Activated CD4-positive, alpha-beta T cell treated with anti-CD3 and anti-CD28 coated beads, Interleukin-2, amount 10 ng/mL, durations not matched to agents 7 days and 5 days (primary cell): ENCODE measurements at places on chromosomes 3 and 15. TPM values are rescaled to one million over a fixed set of nuclear protein-coding genes. Genes with fewer than 3 reads are reported as not detected.

DLL4 gene
- total RNA-seq: not detected

CCDC39 gene
- not detected for total RNA-seq

NR1D2 gene
- 5.9 TPM for total RNA-seq

GRCh38 chr3:140917772-140918171 lies 23.9 kb upstream of the SLC25A36 start:
- DNase-seq: no peak

ANKDD1A gene
- total RNA-seq: 0.87 TPM

GASK1A gene
- total RNA-seq: not detected

GRCh38 chr3:111863942-111864694 lies 5.1 kb downstream of the PHLDB2 start:
- DNase-seq: no peak

GOLGA8T gene
- total RNA-seq: not detected

DNA sequence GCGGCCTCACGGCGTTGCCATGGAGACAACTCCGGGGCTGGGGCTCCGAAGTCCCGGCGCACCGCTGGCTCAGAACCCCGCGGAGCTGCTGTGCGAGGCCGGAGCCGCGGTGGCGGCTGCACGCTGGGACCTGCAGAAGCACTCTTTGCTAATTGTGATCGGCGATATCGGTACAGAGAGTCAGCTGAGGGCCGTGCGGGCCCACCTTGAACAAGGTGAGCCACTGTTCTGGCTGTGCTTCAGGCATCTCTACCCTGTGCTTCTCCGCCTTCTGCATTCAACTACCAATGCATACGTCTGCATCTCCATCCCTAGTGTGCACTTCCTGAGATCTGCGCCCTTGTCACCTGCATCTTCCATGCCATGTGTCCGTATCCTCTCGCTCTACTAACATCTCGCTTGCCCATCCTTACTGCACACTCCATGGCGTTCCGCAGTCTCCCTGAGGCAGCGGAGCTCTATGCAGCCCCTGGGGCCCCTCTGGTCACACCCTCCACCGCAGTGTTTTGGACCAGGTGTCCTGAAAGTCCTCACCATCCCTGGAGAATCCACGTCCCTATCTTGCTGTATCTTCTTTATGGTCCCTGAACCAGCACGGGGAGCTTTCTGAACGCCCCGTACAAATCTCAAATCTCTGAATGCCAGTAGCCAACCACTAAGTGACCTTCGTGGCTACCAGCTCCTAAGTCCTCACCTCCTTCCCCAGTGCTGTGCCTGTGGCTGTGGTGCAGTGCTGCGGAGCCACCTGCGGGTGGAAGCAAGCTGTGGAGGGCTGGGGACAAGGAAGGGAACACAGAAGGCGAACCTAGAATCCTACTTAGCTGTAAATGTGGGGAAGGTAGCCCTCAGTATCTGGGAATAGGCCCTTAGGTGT lies 6.2 kb upstream of the MAP1A start:
- peak; percentile 38 for DNase-seq

DNA sequence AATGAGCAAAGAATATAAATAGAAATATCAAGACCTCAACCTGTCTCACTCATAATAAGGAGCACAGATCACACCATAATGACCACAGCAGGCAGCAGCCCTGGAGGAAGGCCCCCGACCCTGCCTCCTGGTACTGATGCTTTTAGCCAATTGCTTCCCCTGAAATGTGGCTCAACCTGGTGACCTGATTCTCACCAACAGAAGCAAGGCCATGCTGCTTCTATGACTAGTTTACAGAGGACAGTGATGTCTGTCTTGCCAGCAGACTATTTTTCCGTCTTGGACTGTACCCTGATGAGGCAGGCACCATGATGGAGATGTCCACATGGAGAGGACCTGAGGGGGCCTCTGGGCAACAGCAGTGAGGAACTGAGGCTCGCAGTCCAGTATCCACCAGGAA lies 18.0 kb downstream of the SLC41A3 start:
- DNase-seq: no peak

- no peak for DNase-seq
Observed at GRCh38 chr3:41188306-41188705, 11.0 kb upstream of the CTNNB1 start.

POPDC2 gene
- 1.7 TPM for total RNA-seq

SAMMSON gene
- total RNA-seq: not detected

STAB1 gene
- total RNA-seq: 0.02 TPM

DNA sequence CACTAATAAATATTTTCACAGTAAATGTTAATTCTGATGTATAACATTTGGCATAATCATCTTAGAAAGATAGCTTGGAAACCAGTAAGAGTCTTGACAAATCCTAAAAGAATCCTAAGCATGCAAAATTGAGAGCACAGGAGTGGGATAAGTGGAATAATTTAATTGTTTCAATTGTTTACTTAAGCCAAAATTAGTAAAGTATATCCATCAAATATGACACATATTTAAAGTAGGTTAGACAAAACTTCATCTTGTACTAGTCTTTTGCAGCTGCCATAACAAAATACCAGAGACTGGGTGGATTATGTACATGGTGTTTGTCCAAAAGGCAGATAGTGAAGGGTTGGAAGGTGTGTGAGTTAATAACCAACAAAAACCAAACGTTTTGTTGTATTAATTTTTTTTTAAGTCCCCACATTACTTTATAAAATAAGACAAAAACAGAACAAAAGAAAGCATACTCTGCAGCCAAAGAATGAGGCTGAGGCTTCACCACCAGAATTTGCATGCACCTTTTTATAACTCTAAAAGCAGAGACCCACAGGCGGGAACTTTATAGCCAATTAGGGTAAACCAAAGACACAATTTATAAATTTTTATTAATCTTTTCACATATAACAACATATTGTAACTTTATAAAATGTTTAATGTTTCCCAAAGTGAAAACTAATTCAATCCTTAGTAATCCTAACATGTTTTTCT lies 41.9 kb upstream of the CD200R1L start:
- DNase-seq: no peak

- no peak for DNase-seq
Observed at GRCh38 chr3:65262548-65262947, 574.7 kb upstream of the ADAMTS9 start.

CCDC14 gene
- total RNA-seq: 55.5 TPM

DNA sequence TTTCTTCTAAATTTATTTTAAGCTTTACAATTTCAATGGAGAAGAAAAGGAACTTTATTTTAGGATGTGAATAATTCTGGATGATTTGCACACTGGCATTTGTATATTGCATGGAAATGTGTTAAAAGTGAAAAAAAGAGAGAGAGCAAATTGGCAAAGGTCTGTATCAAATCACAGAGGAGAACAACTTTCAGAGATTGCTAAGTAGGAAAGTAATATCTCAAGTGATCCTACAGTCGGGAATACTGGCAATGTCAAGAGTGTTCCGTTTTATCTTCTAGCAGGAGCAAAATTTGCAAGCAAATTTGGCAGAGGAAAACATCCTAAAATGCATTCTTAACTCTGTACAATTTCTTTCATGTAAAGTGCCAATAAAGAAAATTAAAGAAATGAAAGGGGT lies 97.1 kb upstream of the TMC3 start:
- DNase-seq: no peak
